ENCODE measurements at places on chromosomes 4 and X.

DNA sequence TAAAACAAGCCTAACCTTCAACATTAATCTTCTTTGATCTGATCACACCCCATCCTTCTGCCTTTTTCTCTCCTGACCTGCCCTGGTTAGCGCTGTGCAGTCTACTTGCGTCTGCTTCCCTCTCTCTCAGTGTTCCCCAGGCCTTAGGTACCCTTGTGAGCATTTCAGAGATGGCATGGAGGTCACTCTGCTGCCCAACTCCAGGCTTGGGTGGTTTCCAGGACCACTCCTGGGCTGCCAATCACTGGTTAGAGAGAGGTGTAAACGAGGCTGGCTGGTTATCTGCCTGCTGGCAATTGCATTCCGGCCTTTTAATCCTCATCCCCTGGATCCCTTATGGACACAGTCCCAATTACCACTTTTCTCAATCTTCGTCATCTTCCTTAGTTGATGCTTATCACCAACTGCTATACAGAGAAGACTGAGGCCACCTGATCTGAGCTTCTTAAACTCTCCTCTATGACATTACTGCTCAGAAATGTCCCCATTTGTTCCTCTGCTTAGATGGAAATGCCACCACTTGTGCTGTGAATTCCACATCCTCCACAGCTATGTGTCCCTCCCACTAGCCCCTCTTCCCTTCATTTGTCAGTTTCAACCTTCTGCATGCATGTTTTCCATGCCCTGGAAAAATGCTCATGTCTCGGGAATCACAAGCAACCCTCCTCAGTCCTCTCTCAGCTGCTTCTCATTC, 29.0 kb upstream of the BCLAF3 start:
- no peak for DNase-seq

GRCh38 chr4:102430461-102430910, 70.7 kb upstream of the NFKB1 start:
- no peak for DNase-seq

DNA sequence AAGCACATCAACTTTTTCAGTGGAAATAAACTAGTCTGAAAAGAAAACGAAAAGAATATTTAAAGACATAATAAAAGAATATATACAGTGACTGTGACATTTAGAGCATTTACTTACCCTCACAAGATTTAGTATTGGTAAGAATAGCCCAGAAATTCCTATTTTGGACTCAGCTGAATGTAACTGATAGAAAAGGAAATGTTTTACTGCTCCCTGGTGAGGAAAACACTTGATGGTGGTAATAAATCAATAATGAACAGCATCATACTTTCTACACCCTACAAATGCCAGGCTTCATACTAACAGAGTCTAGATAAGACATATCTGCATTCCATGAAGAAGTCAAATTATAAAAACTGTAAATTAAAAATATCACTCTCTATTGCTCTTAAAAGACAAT, 753.5 kb upstream of the PCDH10 start:
- DNase-seq: no peak

DNA sequence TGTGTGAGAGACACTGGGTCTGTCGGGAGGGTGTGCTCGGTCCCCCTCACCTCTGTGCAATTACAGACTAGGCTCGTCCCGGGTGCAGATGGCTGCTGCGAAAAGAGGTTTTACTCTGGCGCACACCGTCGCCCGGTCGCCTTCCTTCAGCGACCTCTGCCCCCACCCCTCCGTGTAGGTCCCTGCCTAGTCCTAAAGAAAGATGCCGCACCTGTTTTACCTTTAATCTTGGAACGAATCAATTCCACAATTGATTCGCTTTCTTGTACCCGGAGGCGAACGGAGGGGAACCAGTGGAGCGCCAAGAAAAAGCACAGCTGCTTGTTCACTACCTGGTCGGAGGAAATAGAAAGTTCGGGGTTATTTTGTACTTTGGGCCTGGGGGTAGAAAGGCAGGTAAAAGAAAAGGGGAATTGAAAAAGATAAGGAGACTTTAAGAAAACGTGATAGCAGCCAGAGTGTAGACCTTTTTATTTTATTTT, 1.2 kb downstream of the NPNT start:
- DNase-seq: no peak

- DNase-seq: no peak
Measured at GRCh38 chr4:55303760-55304165, 42.3 kb upstream of the SRD5A3 start.

DNA sequence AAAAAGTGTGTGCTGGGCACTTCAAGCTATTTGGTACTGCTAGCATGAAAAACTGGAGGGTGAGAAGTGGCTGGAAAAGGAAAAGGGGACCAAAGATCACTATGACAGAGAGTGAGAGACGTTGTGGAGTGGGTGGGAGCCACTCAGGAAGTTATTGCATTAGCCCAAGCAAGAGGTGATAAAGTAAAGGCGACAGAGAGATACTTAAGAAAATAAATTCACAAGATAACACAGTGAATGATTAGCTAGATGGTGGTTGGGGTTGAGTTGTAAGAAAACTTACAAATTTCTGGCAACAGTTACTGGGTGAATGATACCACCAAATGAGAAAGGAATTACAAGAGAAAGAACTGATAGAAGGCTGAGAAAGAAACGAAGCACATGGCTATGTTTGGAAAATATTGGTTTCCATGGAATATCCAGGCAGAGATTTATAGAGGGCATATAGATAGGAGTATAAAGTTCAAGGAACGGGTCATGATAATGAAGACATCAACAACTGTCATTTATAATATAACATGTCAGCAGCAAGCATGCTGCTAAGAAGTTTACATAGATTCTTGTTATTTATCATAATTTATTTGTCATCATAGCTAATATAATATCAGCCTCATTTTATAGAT, 60.7 kb downstream of the CASK start:
- no peak for DNase-seq

GRCh38 chr4:13478707-13479106, 5.4 kb downstream of the RAB28 start:
- DNase-seq: no peak

DNA sequence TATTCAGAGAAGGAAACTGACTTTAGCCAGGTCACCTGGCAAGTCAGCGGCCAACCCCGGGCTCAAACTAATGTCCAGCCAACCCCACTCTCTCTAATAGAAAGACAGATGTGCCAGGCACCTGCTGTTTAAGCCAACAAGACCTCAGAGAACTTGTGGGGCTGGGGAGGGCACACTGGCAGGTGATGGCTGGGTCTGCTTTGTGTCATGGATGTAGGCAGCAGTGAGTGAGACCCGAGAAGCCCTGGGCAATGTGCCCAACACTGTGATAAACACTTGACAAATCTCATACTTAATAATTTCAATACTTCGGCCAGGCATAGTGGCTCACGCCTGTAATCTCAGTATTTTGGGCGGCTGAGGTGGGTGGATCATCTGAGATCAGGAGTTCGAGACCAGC, 9.0 kb upstream of the CD99L2 start:
- no peak for DNase-seq

DNA sequence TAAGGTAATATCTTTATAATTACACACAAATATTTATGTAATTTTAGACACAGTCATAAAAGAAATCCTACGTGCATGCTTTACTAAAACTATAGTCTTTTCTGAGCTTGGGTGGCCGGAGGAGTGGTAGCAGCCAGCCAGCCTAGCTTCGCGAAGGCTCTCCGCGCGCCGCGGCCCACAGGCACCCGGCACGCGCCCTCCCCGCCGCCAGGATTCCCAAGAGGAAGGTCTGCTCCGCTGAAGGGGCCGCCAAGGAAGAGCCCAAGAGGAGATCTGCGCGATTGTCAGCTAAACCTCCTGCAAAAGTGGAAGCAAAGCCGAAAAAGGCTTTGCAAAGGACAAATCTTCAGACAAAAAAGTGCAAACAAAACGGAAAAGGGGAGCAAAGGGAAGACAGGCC, 8.7 kb upstream of the PJA1 start:
- DNase-seq: no peak

- DNase-seq: no peak
Measured at GRCh38 chrX:155216940-155217440, 730 bp downstream of the VBP1 start.

GRCh38 chr4:55609393-55609866, 17.4 kb upstream of the PDCL2 start:
- DNase-seq: no peak

Data from GM19239 (cell line).